ENCODE measurements at places on chromosomes 6 and 20. TPM values are rescaled to one million over a fixed set of nuclear protein-coding genes. Genes with fewer than 3 reads are reported as not detected.

DNA sequence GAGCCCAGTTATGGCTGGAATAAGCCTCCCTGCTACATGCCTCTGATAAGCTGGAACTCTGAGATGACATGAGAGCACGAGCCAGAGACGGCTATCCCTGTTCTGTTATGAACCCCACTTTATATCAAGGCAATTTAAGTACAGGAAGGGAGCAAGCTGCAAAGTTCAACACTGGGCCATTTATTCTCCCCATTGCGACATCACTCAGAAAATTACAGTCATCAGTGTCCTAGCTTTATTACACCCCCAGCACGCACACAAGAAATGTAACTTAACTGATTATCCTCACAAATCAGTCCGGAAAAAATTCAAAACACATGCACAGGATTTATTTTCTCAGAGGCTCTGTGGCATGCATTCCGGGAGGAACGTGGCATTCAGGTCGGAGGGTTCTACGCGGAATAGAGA lies 125.3 kb upstream of the SLC2A12 start:
- DNase-seq: peak; percentile 36

DNA sequence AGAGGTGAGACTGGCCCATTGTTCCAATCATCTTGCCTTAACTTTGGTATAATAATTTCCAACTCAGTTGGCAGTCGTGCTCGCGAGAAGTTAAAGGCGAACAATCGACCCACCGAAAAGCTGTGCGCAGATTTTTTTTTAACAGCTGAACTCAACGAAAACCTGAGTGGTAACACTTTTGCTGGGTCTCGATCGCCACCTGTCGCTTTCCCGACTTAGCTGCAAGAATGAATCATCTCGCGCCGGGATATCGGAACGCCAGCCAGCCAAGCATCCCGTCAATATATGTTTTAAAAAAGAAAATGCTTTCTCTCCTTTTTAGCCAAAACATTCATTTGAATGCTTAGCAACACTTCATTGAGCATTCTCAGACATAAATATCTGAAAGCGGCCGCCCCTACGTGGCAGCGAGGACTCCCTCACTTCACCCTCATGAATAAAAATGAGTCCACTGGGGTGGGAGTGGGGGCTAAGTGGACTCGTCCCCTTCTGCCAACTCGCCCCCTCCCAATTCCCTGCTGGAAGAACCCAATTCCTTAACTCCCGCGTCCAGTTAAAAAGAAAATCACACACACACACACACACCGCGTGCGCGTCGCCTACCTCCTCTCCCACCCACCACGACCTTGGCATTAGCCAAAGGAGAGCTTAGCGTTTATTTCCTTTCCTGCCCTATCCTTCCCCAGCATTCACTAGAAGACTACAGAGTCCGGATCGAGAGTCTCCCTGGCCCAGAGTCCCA lies 1.5 kb downstream of the COL12A1 start:
- peak; percentile 74 for DNase-seq

GRCh38 chr6:111764238-111765175 lies 108.7 kb downstream of the FYN start:
- DNase-seq: no peak

DNA sequence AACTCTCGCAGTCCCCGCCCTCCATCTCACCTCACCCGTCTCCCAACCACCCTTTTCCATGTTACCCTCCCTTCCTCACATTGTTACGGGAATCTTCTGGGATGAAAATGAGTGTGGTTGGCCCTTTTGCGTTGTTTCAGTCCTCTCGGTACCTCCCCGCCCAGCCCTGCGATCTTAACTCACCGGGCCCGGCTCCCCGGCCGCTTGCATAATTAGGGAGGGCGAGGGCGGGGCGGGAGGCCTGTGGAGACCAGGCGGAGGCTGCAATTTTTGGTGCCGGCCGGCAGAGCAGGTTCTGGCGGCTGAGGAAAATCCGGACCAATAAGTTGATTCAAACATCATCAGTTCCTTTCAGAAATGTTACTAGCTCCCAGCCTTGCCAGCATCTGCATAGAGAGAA lies 25.2 kb downstream of the TFAP2B start:
- peak; percentile 66 for DNase-seq

GRCh38 chr6:5761370-5761769 lies 245.4 kb downstream of the NRN1 start:
- no peak for DNase-seq

- DNase-seq: no peak
Observed at GRCh38 chr6:10991115-10991514, 53.0 kb downstream of the ELOVL2 start.

GRCh38 chr20:45833883-45834796 lies 541 bp downstream of the SNX21 start:
- DNase-seq: peak; percentile 23

DNA sequence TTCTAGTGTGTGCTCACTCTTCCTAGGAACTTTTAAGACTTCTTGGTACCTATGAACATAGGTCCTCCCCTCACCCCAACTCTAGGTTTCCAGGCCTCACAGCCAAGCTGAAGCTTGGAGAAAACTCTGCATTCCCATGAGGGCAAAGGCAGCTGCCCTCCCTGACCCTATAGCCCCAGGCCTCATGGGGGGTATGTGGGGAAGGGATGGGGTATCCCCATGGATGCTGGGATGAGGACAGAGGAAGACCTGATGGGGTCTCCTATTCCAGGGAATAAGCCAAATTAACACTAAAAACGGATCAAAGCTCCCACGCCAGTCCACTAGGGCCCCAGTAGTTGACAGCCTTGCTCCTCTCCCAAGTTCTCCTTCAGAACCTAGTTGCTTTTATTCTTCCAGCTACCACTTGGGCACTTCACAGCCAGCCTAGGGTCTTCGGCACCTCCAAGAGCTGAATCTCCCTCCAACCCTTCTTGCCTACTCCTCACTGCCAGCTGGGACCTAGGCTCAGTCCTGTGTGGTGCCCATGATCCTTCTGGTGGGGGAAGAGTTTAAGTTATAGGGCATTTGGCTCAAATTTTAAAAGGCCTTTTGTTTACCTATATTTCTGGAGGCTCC lies 7.8 kb downstream of the TP53INP2 start:
- no peak for DNase-seq

DNA sequence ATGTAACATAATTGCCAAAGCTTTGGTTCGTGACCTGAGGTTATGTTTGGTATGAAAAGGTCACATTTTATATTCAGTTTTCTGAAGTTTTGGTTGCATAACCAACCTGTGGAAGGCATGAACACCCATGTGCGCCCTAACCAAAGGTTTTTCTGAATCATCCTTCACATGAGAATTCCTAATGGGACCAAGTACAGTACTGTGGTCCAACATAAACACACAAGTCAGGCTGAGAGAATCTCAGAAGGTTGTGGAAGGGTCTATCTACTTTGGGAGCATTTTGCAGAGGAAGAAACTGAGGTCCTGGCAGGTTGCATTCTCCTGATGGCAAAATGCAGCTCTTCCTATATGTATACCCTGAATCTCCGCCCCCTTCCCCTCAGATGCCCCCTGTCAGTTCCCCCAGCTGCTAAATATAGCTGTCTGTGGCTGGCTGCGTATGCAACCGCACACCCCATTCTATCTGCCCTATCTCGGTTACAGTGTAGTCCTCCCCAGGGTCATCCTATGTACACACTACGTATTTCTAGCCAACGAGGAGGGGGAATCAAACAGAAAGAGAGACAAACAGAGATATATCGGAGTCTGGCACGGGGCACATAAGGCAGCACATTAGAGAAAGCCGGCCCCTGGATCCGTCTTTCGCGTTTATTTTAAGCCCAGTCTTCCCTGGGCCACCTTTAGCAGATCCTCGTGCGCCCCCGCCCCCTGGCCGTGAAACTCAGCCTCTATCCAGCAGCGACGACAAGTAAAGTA lies 547 bp upstream of the ESR1 start:
- DNase-seq: no peak

DNA sequence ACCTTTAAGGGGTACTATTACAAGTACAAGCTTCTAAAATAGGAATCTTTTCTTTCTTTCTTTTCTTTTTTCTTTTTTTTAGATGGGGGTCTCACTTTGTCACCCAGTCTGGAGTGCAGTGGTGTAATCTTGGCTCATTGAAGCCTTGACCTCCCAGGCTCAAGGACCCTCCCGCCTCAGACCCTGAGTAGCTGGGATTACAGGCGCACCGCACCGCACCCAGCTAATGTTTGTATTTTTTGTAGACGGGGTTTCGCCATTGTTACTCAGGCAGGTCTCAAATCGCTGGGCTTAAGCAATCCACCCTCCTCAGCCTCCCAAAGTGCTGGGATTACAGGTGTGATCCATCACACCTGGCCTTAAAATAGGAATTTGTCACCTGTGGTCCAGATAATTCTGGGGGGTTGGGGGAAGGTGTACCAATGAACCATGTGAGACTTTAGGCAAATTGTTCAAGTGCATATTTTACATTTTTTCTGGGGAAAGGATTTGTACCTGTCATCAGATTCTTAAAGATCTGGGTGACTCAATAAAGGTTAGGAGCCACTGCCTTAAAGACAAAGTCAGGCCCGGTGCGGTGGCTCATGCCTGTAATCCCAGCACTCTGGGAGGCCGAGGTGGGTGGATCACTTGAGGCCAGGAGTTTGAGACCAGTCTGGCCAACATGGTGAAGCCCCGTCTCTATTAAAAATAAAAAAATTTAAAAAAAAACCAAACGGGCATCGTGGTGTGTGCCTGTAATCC lies 19.7 kb upstream of the SYNJ2 start:
- DNase-seq: no peak

DNA sequence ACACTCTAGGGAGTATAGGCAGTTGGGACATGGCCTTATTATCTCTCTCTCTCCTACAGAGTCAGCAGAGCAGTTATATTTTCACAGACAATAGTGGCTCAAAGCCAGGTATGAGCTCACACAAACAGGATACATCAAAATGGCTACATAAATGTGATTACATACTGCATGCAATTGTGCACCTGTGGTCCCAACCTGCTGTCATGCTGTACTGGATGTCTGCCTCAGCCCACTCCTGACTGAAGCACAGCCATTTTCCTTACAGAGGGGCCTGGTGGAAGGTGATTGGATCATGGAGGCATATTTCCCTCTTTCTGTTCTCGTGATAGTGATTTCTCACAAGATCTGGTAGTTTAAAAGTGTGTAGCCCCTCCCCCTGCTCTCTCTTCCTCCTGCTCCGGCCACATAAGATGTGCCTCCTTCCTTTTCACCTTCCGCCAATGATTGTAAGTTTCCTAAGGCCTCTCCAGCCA lies 37.0 kb upstream of the SAMHD1 start:
- DNase-seq: peak; percentile 17

DNA sequence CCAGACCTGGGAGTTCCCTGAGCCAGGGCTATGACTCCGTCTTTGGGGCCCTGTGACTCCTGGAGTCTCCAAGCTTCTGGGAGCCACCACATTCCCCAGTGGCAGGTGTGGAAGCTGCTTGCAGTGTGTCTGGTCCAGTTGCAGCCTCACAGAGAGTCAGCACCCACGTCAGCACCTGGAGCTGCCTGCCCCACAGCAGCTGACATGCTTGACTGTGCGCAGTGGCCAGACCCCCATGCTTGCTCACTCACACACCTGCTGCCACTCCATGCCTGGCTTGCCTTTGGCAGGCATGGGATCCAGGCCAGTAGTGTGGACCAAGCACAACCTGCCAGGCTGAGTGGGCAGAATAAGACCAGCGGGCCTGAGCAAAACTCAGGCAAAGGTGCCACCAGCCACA lies 31.0 kb upstream of the ASIP start:
- DNase-seq: no peak

DNA sequence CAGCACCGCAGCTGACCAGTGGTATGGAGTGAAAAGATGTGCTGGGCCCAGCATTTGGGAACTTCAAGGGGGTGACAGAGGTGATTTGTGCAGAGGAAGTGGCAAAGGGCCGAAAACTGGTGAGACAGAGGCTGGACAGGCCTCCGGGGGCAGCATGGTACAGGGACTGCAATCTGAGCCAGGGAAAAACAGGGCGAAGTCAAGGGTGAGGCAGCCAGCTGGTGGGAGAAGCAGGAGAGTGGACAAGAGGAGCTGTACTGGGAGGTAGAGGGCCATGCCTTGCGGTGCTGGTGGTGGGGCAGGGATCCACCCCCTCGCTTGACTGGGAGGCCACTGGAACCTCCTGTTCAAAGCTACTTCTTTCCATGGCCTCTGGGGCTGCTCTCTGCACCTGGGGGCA lies 7.3 kb upstream of the GFRA4 start:
- no peak for DNase-seq

- DNase-seq: no peak
Observed at GRCh38 chr6:103264020-103264419, 1595.7 kb downstream of the HACE1 start.

GRCh38 chr6:71527886-71528285 lies 239.3 kb downstream of the OGFRL1 start:
- no peak for DNase-seq

DNA sequence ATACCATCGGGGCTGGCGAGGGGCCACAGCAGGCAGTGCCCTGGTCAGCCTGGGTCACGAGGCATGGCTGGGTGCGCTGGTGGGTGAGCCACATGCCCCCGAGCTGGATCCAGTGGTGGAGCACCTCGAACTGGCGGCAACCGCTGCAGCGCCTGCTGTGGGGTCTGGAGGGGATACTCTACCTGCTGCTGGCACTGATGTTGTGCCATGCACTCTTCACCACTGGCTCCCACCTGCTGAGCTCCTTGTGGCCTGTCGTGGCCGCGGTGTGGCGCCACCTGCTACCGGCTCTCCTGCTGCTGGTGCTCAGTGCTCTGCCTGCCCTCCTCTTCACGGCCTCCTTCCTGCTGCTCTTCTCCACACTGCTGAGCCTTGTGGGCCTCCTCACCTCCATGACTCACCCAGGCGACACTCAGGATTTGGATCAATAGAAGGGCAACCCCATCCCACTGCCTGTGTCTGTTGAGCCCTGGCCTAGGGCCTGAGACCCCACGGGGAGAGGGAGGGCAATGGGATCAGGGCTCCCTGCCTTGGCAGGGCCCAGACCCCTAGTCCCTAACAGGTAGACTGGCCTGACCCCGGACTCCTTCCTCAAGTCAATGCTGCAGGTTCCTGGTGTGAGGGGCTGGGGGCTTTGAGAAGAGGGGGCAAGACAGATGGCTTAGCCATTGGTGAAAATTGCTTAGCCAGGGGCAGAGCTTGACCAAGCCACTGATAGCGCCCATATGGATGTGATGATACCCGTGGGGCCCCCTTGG lies 598 bp downstream of the TMEM239 start:
- no peak for DNase-seq

- DNase-seq: no peak
Observed at GRCh38 chr6:13577926-13578325, 3.5 kb downstream of the SIRT5 start.

Gene ECT2L
- 0.10 TPM for total RNA-seq

Gene GSTA1
- total RNA-seq: 0.15 TPM

Gene OPN5
- total RNA-seq: under 0.01 TPM

Gene PRL
- not detected for total RNA-seq

Gene SLC17A2
- total RNA-seq: not detected

Gene KHDRBS2
- not detected for total RNA-seq

Gene GLYATL3
- total RNA-seq: not detected

Gene TSBP1
- total RNA-seq: not detected

Gene HLA-DRB5
- 0.20 TPM for total RNA-seq

Gene GMEB2
- 12.9 TPM for total RNA-seq

Measured in renal cortical epithelial cell (primary cell).